ENCODE measurements at places on chromosomes 1 and 21.

GRCh38 chr1:161402446-161402845 lies 34.8 kb upstream of the CFAP126 start:
- no peak for DNase-seq

DNA sequence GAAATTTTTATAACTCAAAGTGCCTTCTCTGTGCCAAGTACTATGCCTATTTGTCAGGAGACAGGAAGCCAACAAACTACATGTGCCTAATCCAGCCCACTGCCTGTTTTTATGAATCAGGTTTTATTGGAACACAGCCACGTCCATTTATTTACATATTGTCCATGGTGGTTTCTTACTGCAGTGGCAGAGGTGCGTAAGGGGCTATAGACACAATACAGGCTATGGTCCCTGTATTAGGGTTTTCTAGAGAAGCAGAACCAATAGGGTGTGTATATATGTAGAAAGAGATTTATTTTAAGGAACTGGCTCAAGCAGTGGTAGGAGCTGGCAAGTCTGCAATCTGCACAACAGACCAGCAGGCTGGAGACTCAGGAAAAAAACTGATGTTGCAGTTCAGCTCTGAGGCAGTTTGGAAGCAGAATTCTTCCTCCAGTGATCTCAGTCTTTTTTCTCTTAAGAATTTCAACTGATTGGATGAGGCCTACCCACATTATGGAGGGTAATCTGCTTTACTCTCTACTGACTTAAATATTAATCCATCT lies 15.4 kb downstream of the PPIE start:
- DNase-seq: no peak

- DNase-seq: no peak
Measured at GRCh38 chr1:50697440-50698421, 262.3 kb downstream of the FAF1 start.

DNA sequence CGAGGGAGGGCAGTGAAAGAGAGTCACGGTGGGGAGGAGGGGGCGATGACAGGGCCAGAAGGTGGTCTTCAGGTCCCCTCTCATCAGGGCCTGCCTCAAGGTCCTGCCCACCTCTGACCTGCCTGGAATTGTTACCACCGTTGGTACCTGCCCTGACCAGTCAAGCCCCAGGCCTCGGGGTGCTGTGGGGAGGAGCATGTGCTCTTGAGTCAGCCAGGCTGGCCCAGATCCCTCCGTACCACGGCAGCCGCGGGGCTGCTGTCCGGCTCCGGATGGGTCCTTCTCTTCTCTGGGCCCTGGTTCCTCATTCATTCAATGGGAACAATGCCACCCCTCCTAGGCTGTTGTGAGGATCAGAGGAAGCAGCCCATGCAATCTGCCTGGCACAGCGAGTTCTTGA lies 22.0 kb downstream of the SERINC2 start:
- DNase-seq: no peak

- no peak for DNase-seq
Measured at GRCh38 chr1:235278915-235279292, 49.1 kb downstream of the ARID4B start.

DNA sequence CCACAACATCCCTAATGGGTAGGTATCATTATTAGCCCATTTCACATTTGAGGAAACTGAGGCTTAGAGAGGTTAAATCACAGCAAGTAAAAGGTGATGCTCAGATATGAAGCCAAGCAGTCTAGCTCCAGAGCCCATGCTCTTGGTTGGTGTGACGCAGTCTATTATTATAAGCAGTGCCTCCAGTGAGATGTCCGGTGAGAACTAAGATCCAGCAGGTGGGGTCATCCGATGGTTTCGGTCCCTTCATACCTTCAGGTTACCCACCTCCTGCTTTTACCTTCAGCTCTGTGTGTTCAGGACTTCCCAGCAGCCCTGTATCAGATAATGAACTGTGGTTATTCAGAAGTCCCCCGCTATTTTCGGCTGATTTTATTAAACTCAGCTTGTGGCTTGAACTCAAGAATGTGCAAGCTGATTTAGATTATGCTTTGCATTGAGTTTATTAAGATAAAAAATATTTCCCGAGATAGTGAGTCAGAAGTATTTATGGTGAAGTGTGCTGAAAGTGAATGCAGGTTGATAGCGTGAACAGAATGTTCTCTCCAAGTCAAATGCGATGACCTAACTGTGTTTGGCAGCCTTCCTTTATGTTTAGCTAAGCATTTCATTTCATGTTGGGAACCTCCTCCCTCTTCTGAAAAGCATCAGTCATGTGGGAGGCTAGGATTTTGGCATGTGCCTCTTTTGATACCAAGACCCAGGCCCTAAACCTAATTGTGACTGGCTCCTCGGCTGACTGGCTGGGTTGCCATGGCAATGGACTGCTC lies 160.9 kb upstream of the UBE2U start:
- DNase-seq: peak; percentile 97

- no peak for DNase-seq
Measured at GRCh38 chr1:3932156-3932919, 32.3 kb upstream of the C1orf174 start.

- DNase-seq: no peak
Measured at GRCh38 chr1:44826375-44827196, 16.5 kb downstream of the PTCH2 start.

GRCh38 chr1:160007577-160008200 lies 24.1 kb downstream of the PIGM start:
- peak; percentile 38 for DNase-seq

GRCh38 chr21:28632755-28633408 lies 359.8 kb downstream of the LTN1 start:
- peak; percentile 80 for DNase-seq

DNA sequence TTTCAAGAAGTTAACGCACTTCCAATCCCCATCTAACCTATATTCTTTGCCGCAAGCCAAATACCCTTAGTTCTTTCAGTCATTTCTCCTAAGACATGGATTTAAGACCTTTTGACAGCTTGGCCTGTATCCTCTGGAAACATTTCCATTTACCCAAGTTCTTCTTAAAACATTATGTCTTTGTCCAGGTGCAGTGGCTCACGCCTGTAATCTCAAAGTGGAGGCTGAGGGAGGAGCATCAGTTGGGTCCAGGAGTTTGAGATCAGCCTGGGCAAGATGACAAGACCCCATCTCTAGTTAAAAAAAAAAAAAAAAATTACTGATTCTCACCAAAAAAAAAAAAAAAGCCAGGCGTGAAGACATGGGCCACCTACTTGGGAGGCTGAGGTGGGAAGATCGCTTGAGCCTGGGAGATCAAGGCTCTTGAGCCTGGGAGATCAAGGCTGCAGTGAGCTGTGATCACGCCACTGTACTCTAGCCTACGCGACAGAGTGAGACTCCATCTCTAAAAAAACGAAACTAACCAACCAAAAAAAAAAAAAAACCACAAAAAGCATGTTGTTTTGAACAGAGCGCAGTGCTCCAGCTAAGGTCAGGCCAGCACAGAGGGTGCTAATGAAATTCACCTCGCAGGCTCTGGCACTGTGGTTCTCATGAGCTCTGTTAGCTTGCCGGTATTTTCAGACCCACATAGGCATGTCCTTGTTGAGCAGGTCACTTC lies 36.0 kb downstream of the NUAK2 start:
- no peak for DNase-seq

DNA sequence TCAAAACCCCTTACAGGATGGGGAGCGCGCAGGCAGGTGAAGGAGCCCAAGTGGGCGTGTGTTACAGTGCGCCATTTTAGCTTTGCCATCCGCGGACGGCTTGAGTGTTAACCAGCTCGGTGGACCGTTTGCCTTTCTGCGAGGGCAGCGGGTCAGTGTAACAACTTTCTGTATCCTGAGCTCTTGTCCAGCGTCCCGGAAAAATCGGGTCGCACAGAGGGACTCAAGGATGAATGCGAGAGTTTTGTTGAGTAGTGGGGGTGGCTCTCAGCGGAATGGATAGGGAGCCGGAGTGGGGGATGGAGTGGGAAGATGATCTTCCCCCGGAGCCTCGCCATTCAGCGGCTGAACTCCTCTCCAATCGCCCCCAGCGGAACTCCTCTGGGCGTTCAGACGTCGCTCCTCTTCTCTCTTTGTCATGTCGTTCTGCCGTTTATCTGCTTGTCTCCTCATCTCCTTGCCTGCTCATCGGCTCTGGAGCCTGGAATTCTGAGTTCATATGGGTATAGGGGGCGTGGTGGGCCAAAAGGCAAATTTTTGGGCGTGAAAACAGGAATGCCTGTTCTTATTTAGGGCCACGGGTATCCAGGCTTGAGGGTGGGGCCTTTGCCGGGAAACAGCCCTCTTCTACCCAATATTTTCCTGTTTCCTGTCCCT lies 295.4 kb downstream of the CTH start:
- peak; percentile 7 for DNase-seq

Measured in EL (cell line).